ENCODE measurements at places on chromosomes 11 and 22. TPM values are rescaled to one million over a fixed set of nuclear protein-coding genes. Genes with fewer than 3 reads are reported as not detected.

Gene NCAM1
- total RNA-seq, result 114 TPM

Gene GDPD5
- total RNA-seq, result 8.7 TPM

Gene RNF215
- 10.7 TPM for total RNA-seq

Gene RAB38
- total RNA-seq, result 17.7 TPM

Gene MS4A6E
- not detected for total RNA-seq

Gene MMP27
- total RNA-seq, result not detected

Gene ADM2
- 0.37 TPM for total RNA-seq

Gene ARHGAP1
- 41.8 TPM for total RNA-seq

Gene PKNOX2
- total RNA-seq, result 6.5 TPM

Gene CYB5R2
- 13.9 TPM for total RNA-seq

Gene PRR5L
- total RNA-seq, result 18.8 TPM

Gene ATP6V1E1
- total RNA-seq, result 114 TPM

Gene SLCO2B1
- 11.7 TPM for total RNA-seq

Gene FOSL1
- total RNA-seq, result not detected
